ENCODE measurements at places on chromosomes 1 and 21. TPM values are rescaled to one million over a fixed set of nuclear protein-coding genes. Genes with fewer than 3 reads are reported as not detected.
A peak's percentile ranks its signal among the peaks of the same experiment; 100 is the strongest.

DNA sequence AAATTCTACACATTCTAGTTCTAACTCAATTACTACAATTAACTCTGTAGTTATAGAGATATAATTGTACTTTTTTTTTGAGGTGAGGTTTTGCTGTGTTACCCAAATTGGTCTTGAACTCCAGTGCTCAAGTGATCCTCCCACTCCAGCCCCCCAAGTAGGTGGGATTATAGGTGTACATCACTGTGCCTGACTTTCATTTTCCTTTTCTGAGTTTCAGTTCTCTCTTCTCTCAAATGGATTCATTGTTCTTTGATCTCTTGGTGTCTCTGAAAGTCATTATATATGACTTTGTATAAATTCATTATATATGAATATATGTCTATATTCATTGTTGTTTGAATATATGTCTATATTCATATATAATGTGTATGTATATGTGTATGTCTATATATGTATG, 74.0 kb upstream of the GALNT2 start:
- no peak for DNase-seq

DNA sequence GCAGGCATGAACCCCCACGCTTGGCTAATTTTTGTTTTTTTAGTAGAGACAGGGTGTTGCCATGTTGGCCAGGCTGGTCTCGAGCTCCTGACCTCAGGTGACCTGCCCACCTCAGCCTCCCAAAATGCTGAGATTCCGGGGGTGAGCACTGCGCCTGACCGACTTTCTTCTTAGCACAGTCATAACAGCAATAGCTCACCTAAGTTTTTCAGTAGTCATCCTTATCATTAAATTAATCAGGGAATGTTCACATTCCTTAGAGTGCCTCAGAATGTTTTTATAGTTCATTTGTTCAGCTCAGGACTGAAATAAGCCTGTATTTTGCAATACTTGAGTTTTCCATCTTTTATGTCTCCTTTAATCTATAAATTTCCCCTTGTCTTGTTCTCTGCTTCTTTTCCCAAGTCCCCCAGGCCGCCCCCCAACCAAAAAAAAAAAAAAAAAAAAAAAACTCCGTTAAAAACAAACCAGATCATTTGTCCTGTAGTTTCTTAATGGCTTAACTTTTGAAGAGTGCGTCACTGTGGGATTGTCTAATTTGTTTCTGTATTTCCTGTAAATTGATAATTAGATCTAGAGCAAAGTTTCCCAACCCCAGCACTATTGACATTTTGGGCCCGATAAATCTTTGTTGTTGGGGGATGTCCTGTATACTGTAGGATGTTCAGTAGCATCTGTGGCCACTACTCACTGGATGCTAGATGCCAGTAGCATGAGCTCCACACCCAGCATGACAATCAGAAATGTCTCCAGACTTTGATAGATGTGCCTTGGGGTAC, 120.7 kb downstream of the ITSN1 start:
- no peak for DNase-seq

- no peak for DNase-seq
These were observed 226.6 kb upstream of the ZRANB2 start for GRCh38 chr1:71307451-71307850.

GRCh38 chr1:66182551-66183178, 351.3 kb upstream of the SGIP1 start:
- no peak for DNase-seq

GRCh38 chr1:952603-953002, 6.5 kb downstream of the NOC2L start:
- no peak for DNase-seq

GRCh38 chr1:3188150-3188971, 119.4 kb downstream of the PRDM16 start:
- DNase-seq: no peak

DNA sequence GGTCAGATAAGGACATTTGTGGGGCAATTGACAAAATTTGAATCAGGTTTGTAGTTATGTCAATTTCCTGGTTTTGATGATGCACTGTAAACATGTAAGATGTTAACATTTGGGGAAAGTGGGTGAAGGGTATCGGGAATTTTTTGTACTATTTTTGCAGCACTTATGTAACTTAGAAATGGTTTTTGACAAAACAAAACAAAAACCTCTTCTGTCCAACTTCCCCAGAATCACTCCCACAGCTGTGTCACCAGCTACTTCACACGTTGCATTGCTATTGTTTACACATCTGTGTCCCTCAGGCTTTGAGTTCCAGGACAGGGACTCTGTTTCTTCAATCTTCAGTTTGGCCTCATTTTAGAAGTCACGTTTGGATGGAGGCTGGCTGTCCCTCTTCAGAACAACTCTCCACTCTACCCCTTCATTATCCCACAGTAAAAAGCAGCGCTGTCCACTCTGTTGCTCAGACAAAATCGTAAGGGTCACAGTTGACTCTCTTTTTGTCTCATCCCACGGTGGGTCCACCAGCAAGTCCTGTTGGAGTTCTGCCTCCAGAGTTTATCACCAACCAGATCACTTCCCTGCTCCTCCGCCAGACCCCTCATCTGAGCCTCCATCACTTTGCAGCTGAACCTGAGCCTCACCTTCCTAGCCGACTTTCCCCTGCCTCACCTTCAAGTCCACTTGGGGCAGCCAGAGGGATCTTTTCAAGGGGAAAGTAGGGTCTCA, 63.2 kb downstream of the NENF start:
- no peak for DNase-seq

GRCh38 chr1:160425847-160426246, 25.5 kb downstream of the VANGL2 start:
- DNase-seq: no peak

DNA sequence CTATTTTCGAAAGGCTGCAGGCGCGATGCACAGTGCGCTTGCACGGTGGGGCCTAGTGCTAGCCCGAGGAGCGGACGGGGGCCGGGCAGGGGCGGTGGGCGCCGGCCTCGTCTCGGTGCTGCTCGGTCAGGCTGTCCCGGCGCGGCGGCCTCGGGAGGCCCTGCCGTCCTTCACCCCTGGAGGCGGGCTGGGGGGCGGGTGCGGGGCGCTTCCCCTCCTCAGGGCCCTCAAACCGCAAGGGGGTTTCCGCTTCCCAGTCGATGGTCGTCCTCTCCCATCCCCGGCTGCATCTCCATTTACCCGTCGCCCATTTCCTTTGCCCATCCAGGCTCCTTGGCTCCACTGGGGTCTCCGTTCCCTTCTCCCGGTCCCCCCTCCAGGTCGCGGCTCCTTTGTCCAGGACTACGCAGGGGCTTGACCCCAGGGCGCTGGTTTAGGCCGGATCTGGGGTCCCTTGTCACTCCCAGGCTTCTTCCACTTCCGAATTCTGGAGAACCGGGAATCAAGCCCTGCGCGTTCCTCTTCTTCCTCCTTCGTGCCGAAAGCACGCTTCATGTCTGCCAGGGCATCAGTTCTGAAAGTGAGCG, 196.3 kb upstream of the LMO4 start:
- DNase-seq: peak; percentile 27

DNA sequence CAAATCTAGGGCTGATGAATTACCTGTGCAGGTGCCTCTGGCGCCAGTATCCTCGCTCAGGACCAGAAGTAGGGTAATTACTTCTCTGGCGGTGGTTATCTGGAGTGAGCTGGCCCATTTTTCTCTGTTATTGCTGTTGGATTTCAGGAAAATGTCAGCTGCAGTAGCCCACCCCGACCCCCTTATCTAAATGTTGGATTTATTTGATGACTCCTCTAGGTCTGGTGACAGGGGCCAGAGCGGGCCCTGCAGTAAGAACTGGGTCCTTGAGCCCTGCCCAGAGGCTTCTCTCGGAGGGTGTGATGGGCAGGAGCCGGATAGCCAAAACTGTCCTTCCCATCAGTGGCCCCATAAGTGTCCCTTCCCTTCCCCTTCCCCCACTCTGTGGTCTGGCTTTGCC, 384.3 kb downstream of the PTPRU start:
- DNase-seq: no peak

DNA sequence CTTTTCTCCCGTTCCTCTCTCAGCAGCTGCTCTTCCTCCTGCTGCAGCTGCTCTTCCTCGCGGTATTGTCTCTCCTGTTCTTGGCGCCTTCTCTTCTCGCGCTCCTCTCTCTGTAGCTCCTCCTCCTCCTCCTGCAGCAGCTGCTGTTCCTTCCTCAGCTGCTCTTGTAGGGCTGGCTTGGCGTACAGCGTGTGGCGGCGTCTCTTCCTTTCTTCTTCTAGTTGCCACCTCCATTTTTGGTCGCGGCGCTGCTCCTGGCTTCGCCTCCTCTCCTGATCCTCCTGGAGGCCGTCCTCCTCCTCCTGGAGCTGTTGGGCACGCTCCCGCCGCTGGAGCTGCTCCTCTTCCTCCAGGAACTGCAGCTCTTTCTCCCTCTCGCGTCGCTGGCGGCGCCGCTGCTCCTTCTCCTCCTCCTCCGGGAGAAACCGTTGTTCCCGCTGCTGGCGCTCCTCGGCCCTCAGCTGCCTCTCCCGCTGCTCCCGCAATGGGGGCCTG, 4.8 kb downstream of the TCHH start:
- peak; percentile 50 for DNase-seq

- DNase-seq: no peak
These were observed 24.5 kb upstream of the DISC1 start for GRCh38 chr1:231601824-231602672.

DNA sequence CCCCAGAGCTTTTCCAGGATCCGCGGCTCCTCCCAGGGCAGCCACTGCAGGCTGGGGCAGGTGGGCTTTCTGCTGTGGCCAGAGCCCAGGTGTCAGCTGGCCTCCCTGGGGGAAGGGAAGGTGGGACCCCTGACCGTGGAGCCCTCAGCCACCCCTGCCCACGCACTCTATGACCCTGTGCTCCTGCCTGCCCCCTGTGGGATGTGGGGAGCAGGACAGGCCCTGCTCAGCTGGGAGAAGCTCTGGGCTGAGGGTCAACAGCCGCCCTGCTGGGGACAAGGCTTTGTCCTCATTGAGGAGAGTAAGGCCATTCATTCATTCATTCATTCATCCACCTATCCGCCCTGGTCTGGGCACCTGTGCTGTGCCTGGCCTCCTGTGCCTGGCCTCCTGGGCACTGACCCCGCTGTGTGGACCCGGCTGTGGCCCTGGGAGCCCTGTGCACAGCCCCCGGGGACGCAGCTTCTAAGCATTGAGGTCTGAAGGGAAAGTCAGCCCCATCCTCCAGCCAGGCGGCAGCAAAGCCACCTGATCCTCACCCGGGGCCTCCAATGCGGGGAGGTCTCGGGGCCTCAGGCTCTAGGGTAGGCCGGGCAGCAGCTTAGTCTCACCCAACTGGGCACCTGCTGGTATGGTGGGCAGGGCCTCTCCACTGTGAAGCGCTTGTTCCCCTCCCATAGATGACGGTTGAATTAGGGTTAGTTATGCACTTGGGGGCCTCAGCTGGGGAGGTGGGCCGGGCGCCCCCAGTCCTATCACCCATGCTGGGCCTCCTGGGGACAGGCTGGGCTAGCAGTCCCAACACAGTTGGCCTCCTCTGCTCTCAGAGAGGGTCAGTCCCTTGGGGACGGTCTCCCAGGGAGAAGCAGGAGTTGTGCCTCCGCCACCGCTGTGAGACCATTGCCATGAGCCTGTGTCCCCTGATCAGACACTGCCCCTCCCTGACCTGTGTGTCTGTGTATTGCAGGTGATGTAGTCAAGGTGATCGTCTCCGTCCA, 6.0 kb downstream of the TNFRSF14 start:
- DNase-seq: no peak

Gene GCSAML
- total RNA-seq: 0.36 TPM

Gene CYP4Z1
- 1.3 TPM for total RNA-seq

Gene SAMSN1
- total RNA-seq: 0.95 TPM

Gene UMODL1
- total RNA-seq: not detected

Gene KPRP
- 0.17 TPM for total RNA-seq

Gene CDC42BPA
- 14.1 TPM for total RNA-seq

Gene LCE3D
- not detected for total RNA-seq

Gene FAM151A
- total RNA-seq: not detected

All from psoas muscle (tissue), 8 donors.